ENCODE measurements at places on chromosomes 3 and 15.

- DNase-seq, result no peak
Observed at GRCh38 chr15:27165590-27165989, 194.6 kb downstream of the GABRG3 start.

DNA sequence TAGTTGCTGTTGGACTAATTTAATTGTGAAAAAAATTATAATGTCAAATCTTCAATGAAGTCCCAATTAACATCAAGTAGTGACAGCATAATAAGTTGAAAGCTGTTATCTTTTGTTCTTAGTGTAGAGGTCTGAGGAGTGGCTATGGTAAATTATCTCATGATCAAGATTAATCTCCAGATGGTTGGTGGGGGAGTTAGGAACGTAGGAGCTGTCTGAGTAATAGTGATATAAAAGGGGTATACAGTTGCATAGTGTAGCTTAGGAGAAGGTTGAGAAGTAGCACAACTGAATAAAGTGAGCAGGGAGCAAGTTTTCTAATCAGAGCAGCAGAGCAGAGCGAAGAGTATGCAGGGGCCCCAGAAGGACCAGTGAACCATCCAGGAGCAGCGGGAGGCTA, 19.5 kb downstream of the TMOD2 start:
- DNase-seq, result no peak

DNA sequence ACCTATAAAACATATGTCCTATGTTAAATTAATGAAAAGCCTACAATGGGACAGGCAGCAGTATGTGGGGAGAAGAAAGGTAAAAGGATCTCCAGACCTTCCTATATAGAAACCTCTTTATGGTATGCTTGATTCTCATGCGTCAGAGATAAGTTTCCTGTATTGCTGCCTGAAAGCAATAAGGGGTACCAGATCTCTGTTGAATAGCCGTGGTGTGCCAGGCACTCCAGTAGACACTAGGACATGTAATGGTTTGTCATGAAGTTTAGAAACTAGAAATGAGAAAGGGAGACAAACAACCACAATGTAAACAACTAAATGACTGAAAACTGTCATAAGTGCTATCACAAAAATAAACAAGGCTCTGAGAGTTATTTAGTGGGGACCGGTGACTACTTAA, 168.1 kb downstream of the EFHB start:
- DNase-seq, result no peak

DNA sequence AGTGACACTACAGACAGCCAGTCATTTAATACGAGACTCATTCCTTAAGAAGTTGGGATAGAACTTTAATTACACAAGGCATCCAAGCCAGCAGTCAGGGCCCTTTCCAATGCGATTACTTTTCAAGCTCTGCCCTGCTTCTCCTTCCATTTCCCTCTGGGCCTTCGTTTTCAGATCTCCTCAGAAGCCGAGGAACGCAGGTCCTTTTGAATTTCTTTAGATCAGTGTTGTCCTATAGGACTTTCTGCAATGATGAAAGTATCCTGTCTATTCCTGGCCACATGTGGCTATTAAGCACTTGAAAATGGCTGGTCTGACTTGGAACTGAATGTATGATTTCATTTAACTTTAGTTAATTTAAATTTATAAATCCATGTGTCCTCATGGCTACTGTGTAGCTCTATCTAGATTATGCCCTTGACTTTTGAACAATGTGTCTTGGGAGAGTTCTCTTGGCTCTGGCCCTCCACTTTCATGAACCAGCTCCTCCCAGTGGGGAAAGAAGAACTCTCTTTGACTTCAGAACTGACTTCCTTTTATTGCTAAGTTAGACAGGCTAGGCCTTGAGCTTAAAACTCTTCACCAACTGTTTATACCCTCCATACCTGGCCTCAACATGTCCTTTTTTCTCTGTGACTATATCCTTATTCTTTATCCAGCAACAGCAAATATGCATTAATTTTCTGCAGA, 22.6 kb downstream of the TGFBR2 start:
- no peak for DNase-seq

- no peak for DNase-seq
Observed at GRCh38 chr15:78418686-78419085, 19.3 kb upstream of the IREB2 start.

DNA sequence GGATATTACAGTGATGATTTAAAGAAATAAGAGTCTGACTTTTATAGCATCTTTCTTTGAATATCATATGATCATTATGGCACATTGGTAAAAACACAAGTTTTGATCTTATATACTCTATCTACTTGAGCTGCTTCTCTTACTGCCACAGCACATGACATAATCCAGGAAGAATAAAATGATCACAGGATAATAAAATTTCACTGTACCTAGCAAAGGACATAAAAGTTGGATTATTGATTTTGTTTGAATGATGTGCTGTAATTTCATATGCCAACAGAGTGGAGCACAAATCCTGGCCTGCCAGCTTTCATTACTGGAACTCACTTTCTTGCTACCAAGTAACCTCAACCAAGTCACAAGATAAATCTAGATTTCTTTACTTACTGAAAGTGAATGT, 162.1 kb upstream of the NANOGP8 start:
- DNase-seq, result no peak

- DNase-seq, result no peak
Observed at GRCh38 chr15:79408041-79408440, 24.1 kb upstream of the MINAR1 start.

DNA sequence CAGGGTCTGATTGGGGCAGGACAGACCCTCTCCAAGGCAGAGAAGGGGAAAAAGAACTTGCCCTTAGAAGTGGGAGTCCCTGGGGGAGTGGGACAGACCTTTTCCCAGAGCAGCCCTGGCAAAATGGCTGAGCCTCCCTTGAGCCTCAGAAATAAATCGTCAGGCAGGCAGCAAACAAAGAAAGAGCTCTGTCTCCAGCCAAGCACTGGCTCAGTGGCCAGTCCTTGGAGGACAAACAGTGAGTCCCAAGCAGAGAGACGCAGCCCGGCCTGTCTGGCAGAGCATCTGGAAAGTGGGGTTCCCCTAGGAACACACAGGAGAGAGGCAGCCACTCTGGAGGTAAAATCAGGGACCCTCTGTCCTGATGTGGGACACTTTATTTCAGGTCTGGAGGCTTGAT, 1.8 kb downstream of the SLC6A1 start:
- DNase-seq, result no peak

Measured in fibroblast of upper back skin (primary cell).